ENCODE measurements at places on chromosomes 1 and 21. TPM values are rescaled to one million over a fixed set of nuclear protein-coding genes. Genes with fewer than 3 reads are reported as not detected.

DNA sequence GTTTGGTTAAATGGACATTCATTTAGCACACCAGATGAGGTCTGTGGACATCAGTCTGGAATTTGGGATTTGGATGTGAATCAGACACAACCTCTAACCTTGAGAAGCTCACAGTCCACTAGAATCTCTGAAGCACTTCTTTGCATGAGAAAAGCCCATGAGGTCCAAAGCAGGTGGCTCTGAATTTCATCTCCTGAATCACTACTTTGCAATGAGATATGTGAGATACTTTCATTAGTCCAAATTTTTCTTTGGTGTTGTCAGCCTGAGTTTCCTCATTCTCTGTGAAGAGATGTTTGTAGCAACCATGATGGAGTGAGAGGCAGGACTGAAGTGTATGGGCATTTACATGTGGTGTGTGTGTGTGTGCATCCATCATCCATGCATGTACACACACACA is 16.5 kb upstream of the LCE2D start:
- DNase-seq: no peak
- no peaks in the 10 kb centered on the region for H3K36me3 ChIP-seq
- no peak overlapping the region for H3K4me3 ChIP-seq
- no peaks in the 10 kb centered on the region for H3K27me3 ChIP-seq
- no peak overlapping the region for H3K27ac ChIP-seq
- no peaks in the 10 kb centered on the region for H3K4me1 ChIP-seq

- no peak for DNase-seq
- no peaks in the 10 kb centered on the region for H3K36me3 ChIP-seq
- no peak overlapping the region for H3K4me3 ChIP-seq
- no peaks in the 10 kb centered on the region for H3K27me3 ChIP-seq
- no peaks in the 10 kb centered on the region for H3K4me1 ChIP-seq
- H3K27ac ChIP-seq: no peak overlapping the region
These were observed 28.1 kb upstream of the B3GALNT2 start for GRCh38 chr1:235532360-235532759.

DNA sequence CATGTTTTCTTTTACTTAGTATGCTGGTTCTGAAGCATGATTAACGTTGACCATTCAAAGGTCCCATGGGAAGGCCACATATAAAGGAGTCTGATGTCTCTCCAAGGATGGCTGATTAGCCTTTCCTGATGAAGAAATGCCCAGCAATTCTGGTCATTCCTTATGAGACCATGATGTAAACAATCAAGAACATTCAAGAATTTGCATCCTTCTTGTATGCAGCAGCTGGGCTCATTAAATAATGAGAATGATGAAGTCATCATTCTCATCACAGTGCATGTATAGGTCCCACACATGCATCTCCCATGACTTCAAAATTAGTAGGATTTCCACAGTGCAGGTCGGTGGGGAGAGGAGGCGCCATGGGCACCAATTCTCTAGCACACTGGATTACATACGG is 85.4 kb downstream of the APP start:
- peaks cover 4% of the 10 kb centered on the region for H3K4me1 ChIP-seq
- no peaks in the 10 kb centered on the region for H3K27me3 ChIP-seq
- no peak overlapping the region for H3K27ac ChIP-seq
- peaks cover 4% of the 10 kb centered on the region for H3K36me3 ChIP-seq
- H3K4me3 ChIP-seq: no peak overlapping the region

- no peaks in the 10 kb centered on the region for H3K4me1 ChIP-seq
- H3K27ac ChIP-seq: no peak overlapping the region
- no peak for DNase-seq
- no peaks in the 10 kb centered on the region for H3K36me3 ChIP-seq
These were observed 33.4 kb downstream of the RGS7 start for GRCh38 chr1:241323514-241324195.

GRCh38 chr1:68745451-68745850 is 248.6 kb upstream of the DEPDC1 start:
- DNase-seq: peak; percentile 20
- H3K36me3 ChIP-seq: no peaks in the 10 kb centered on the region
- H3K27me3 ChIP-seq: no peaks in the 10 kb centered on the region

DNA sequence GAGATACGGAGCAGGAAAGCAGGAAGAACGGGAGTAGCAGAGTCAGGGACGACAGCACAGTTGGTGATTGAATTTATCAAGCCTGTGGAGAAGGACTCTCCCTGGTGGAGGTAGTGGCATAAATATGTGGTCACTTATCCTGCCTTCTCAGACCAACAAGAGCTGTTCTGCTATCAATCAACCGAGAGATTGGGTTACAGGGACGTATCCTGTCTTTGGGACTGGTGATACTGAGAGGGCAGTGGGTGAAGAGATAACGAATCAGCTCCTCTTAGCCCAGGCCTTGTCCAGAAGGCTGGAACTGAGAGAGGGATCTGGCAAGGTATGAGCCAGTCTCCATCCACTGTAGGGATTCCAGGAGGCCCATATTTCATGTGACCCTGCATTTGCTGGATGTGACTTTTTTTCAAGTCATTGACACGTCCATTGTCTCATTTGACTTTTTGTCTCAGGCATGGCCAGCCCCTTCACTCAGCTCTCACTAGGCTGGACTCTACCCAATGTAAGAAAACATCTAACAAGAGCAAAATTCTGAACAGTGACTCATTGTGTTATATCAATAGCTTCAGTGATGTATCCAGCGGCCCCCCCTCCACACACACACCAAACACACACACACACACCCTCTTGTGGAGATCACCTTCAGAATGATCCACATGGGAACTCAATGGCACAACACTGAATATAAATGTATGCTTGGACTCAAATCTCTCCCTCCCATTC is 11.3 kb downstream of the C1orf116 start:
- H3K27ac ChIP-seq: peak overlapping the region; percentile 33
- H3K4me1 ChIP-seq: peaks cover 19% of the 10 kb centered on the region
- H3K4me3 ChIP-seq: no peak overlapping the region
- H3K36me3 ChIP-seq: no peaks in the 10 kb centered on the region
- H3K27me3 ChIP-seq: no peaks in the 10 kb centered on the region

DNA sequence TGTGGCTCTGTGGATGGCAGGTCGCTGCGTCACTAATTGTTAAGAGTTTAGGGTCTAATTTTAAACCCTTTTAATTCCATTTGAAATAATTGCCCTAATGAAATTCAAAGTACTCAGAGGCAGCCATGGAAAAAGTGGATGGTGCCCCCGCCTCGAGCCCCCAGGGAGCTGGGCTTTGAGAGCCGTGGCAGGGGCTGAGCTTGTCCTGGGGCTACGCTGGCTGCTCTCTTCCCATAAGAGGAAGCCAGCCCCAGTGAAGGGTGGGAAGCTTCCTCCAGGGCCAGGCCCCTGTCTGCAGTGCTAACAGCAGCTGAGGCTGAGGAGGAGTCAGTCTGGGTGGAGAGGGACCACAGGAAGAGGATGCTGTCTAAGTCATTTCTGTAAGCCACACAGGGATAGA is 315.0 kb upstream of the POU3F1 start:
- DNase-seq: no peak
- peaks cover 3% of the 10 kb centered on the region for H3K27me3 ChIP-seq
- H3K36me3 ChIP-seq: no peaks in the 10 kb centered on the region

Gene GBP5
- total RNA-seq: 0.50 TPM

All from spinal cord (tissue), 10 donors.